H1 (cell line): ENCODE measurements at places on chromosomes 11 and 22. TPM values are rescaled to one million over a fixed set of nuclear protein-coding genes. Genes with fewer than 3 reads are reported as not detected.

DNA sequence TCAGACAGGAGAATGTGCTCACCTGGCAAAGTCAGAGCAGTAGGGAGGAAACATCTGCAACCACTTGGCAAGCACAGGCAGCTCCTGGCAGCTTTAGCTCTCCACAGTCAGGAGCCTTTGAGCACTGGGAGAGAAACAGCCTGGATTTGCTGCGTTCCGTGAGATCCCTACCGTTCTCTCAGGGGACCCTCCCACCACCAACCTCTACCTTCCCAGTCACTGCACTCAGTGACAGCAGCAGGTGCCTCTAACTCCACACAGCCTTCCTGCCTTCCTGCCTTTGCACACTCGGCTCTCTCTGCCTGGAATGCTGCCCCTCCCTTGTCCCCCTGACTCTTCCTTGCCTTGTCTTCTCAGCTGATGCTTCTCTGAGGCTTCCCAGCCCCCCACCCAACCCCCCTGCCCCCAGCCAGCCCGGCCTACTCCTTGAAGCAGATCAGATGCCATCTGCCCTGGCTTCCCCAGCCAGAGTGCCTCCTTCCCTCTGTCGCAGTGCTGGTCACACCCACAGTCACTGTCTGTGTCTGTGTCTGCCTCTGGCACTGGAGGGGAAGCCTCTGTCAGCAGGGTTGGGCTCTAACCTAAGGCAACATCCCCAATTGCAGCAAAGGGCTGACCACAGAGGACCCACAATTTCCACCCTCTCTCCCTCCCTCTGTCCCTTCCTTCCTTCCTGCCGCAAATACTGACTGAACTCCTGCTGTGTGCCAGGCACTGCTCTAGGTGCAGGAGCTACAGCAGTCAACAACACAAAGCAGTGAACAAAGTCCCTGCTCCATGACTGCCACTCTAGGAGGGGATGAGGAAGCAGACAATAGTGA, 14.9 kb upstream of the TSKU start:
- H3K27ac ChIP-seq, result no peak overlapping the region
- no peak overlapping the region for H3K4me3 ChIP-seq
- DNase-seq, result no peak
- no peaks in the 10 kb centered on the region for H3K36me3 ChIP-seq
- H3K4me1 ChIP-seq, result peaks cover 18% of the 10 kb centered on the region
- no peaks in the 10 kb centered on the region for H3K27me3 ChIP-seq

The OR2AT4 gene
- total RNA-seq, result not detected in 2 replicates

DNA sequence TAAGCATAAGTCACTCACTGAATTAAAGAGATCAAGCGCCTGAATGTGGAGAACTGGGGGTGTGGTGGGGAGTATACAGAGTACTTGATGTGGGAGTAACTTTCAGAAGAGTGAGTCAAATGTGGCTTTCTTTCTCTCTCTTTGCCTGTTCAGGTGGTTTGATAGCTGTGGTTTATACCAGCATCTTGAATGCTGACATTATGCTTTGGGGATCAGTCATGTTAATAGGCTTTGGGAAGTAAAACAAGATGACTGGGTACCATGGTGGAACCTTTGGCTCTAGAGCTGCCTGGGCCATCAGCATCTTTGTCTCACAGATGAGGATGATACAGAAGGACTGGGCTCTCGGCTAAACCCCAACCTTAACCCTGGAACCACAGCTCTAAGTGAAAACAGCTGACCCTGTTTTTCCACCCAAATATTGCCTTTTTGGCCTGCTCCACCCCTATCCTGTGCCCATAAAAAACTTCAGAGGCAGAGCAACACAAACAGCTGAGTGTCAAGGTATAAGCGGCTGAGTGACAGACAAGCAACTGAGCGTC, 58.2 kb upstream of the GNAZ start:
- H3K4me3 ChIP-seq, result no peak overlapping the region
- H3K27me3 ChIP-seq, result no peaks in the 10 kb centered on the region
- no peak for DNase-seq
- no peak overlapping the region for H3K27ac ChIP-seq

The KCNJ5 gene
- not detected in 2 replicates for total RNA-seq

DNA sequence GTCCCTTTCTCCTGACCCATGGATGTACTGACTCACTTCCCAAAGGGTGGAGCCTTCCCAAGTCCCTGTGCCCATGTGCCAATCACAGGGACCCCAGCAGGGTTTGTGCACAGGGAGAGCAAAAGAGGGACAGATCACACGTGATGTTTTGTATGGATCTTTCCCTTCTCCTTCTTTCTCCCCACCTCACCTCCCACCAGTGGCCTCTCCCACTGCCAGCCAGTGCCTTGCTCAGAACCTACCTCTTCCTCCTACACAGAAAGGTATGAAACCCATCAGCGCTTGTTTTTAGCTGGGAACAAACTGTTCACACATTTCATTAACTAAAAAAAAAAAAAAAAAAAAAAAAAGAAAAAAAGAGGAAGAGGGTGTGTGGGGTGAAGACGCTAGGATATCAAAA, 112.9 kb downstream of the DSCAML1 start:
- peaks cover 12% of the 10 kb centered on the region for H3K4me1 ChIP-seq
- H3K36me3 ChIP-seq, result no peaks in the 10 kb centered on the region
- H3K27me3 ChIP-seq, result no peaks in the 10 kb centered on the region
- H3K27ac ChIP-seq, result no peak overlapping the region
- H3K4me3 ChIP-seq, result no peak overlapping the region
- DNase-seq, result no peak
